ENCODE measurements at places on chromosomes 2 and 18.

- no peak for DNase-seq
Observed at GRCh38 chr2:38201784-38202183, 125.8 kb upstream of the CYP1B1 start.

DNA sequence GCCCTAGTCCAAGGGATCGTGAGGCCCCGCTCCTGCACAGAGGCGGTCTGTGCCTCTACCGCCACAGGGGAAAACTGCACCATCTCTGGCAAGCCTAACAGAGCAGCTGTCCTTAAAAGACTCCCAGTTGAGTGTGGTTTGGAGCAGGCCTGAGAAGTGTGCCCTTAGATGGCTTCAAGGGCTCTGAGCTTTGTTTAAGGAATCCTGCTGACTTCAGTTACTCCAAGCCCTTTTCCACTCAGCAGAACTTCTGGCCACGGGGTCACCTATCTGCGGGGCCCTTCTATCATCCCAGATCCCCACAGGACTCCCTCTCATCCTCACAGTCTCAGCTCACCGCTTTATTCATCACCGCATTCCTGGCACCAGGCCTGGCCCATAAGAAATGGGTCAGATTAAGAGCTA lies 131.5 kb downstream of the CCDC74A start:
- no peak for DNase-seq

GRCh38 chr2:79993144-79993543 lies 311.4 kb downstream of the LRRTM1 start:
- DNase-seq = peak; percentile 40

DNA sequence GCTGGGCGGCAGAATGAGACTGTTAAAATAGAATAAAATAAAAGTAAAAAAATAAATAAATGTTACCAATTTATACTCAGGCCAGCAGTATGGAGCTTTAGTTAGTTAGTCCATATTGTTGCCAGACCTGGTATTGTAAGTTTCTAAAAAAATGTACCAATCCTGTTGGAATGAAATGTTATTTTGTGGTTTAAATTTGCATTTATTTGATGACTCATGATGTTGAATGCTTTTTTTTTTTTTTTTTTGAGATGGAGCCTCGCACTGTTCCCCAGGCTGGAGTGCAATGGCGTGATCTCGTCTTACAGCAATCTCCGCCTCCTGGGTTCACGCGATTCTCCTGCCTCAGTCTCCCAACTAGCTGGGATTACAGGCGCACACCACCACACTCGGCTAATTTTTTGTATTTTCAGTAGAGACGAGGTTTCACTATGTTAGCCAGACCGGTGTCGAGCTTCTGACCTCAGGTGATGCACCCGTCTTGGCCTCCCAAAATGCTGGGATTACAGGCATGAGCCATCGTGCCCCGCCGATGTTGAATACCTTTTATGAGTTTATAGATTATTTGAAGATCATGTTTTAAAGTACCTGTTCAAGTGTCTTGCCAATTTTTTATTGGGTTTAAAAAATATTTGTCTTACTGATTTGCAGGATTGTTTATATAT lies 5.7 kb upstream of the PTPRN start:
- no peak for DNase-seq

- no peak for DNase-seq
Observed at GRCh38 chr2:101040761-101041160, 38.7 kb downstream of the RPL31 start.

DNA sequence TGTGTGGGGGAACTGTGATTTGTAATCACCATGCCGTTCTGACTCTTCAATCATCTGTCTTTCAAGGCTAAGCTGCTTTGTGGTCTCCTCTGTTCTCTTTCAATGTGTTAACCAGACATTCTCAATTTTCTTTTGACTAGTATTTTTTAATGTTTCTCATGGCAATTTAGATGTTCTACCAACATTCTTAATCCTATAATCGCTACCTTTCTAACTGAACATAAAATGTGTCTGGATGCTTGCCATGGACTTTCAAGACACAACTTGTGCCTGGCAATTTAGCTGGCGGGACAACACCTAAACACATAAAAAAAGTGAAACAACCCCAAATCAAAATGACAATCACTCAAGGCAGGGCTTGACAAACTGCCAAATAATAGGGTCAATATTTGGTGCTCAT lies 135.0 kb upstream of the ACKR3 start:
- DNase-seq = no peak

DNA sequence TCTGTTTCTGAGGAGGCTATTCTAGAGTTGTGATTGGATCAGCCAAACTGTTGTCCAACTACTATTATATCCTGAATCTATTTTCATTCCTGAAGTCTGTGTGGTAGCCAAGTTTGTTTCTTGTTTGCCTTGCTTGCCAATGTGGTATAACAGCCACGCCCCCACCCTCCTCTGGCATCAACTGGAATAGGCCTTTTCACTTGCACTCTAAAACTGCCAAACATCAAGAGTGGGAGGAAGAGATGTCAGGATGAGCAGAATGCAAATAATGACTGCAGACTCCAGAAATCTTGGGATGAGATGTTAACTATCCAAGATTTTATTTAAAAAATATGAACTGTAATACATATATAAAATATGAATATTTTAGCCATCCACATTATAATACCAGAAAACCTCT lies 246.1 kb downstream of the NRXN1 start:
- DNase-seq = no peak

DNA sequence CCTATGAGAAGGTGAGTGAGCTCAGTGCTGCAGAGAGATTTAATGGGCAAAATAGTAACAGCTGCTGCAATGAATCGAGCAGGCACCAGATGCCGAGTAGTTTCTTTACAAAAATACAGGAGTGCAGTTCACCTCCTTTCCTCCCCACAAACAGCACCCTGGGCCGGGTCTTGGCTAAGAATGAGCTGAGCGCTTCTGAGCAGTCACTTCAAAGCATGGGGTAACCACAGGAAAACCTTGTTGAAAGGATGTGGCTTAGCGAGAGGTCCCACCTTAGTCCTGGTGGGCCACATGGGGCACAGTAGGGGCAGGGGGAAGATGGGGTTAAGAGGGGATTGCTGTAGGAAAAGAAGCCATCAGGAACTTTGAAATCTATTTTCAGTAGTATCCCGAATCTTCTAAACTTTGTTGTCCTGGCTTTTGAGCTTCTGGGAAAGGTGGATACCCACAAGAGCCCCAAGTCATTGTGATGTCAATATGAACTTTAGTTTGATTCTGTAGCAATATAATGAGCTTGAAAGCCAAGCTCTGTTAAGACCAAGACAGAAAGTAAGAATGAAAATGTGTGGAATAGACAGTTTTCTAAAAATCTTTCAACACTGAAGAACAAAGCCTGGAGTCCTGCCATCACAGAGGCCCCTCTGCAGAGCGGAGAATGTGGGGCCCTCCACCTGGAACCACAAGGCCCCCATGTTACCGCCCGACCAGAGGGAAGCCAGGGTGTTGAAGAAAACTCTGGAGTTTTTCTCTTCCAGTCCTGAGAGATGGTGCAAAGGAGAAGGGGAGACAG lies 101.0 kb upstream of the ZNF236 start:
- no peak for DNase-seq

DNA sequence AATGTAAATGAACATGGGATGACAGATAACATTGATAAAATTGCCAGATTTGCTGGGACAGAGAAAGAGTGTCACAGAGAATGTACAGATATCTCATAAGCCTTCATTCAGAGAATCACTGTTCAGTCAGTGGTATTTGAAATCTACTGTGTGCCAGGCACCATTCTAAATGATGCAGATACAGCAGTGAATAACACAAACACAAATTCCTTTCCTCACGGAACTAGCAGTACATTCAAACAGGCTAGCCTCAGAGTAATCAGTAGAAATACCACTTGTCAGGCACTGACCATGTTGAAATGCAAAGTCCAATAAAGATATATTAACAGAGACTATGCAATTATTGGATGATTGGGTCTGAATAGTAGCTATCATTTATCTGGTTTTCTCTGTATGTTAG lies 211.0 kb downstream of the RDH14 start:
- DNase-seq = no peak
